Activated CD8-positive, alpha-beta memory T cell treated with anti-CD3 and anti-CD28 coated beads, Interleukin-2, amount 50 U/mL, for 4 hours (primary cell): ENCODE measurements at places on chromosomes 2 and 18.

DNA sequence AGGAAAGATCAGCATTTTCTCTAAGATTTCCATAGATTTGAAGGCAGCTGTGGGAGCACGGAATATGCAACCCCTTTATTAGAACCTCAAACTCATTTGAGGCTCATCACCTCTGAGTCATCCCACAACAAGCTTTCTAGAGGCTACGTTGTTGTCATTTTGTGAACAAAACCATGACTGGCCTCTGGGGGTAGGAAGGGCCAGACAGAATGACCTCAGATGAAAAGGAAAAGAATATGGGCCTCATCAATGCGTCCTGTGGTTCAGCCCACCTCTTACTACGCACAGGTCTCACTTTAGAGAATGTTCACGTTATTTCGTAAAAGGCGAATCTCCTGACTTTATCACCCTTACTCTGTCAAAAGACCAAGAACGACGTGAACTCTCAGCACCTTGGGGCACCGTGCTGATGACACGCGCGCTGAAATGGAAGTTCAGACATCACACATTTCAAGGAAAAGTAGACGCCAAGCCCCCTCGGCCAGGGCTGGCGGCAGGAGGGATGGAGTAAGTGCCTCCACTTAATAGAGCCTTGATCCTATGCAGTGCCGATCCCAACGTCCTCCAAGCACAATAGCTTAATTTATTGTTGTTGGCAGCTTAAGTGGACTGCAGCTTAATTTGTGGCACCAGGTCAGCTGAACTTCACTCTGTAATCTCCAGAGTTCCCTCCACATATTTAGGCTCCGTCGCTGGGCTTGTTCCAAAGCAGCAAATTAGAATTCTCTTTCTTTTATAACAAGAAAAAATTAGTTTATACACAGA lies 208.3 kb downstream of the EIPR1 start:
- DNase-seq: no peak

GRCh38 chr2:111185361-111186022 lies 64.8 kb downstream of the BCL2L11 start:
- no peak for DNase-seq

DNA sequence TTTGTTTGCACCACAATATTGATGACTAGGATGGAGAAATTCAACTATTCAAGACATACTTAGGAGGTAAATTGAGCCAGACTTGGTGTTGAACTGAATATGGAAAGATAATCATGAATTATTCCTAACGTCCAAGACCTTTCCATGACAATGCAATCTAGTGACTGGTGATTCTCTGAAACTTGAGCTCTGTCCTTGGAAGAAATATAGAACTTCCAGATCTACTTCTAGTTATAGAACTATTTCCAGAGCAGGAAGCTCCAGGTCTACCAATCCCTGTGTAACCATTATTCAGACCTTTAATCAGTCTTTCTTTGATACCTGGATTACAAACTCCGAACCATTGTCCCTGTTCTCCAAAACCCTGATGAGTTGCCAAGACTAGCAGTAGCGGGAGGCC lies 272.6 kb upstream of the SLC14A2 start:
- DNase-seq: no peak

- no peak for DNase-seq
These were observed 3.2 kb upstream of the MYO7B start for GRCh38 chr2:127532296-127532695.

GRCh38 chr18:33181016-33181415 lies 259.5 kb downstream of the CCDC178 start:
- no peak for DNase-seq

DNA sequence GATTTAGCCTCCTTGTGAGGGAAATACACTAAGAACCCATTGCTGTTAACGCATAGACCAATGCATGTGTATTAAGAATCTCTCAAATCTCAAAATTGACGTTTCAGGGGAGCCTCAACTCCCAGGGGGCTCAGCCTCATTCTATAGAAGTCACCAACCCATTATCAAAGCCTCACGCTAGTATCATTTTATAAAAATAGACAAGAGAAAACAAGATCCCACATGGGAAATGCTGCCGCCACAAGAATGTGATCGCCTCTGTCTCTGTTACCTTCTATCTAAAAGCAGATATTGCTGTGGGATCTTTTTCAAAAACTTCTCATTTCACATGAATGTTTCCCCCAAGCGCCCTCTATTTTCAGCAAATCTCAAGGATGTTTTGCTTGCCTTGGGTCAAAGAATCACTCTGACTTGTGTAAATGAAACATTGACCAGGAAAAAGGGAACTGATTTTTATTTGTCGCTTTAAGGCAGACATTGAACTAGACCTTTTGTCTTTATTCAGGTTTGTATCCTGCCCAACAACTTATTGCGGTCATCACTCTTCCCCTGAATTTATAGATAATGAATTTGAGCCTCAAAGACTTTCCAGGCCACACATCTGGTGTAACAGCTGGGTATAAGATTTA lies 679.0 kb upstream of the ID2 start:
- DNase-seq: no peak

GRCh38 chr2:99602476-99602875 lies 112.7 kb upstream of the REV1 start:
- DNase-seq: no peak

DNA sequence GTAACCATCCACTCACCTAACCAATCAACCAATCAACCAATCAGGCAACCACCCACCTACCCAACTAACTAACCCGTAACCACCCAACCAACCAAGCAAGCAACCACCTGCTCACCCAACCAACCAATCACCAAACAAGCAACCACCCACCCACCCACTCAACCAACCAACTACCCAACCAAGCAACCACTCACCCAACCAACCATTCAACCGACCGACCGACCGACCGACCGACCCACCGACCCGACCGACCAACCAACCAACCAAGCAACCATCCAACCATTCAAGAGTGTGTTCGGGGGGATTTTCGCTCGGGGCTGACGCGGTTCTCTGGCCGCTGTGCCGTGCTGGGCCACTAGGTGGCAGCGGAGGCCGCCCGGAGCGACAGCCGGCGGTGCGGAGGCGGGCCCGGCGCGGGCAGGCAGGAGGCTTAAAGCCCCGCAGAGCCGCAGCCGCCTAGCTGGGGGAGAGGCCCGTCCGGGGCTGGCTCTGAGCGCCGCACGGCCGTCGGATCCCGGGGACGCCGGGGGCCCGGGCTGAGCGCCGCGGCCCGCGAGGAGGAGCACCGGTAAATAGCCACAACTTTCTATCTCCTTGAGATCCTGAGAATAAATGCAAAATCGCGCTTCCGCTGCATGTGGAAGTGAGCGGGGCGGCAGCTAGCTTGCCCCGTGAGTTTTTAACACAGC lies at the start of gene MC5R:
Gene MC5R (plus strand): TSS at position 443 of the 689 bp plus-strand sequence. CDS start 1,617 bp downstream, outside the sequence.
- peak; percentile 76 for DNase-seq

DNA sequence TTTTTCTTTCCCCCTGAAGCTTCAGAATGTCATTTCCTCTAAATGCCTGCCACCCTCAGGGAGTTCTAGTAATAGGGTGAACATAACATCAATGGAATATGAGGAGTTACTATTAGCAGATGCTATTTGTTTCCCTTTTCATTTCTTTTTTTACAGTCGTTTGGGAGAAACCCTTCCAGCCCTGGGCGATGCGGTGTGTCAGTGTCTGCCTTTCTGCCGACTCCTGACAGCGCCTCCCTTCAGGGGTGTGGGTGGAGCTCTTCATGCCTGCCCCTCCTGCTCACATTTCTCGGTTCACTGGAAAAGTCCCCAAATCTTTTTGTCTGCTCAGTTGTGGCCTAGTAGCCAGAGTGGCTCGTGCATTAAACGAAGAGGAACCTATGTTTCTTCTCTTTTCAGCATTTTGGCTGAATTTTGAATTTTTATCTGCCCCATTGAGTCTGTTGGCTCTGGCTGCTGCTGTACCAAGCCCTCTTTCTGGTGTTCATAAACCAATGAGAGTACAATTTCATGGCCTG lies 72.3 kb downstream of the FMNL2 start:
- DNase-seq: no peak

GRCh38 chr18:50611529-50611941 lies 51.6 kb downstream of the MAPK4 start:
- no peak for DNase-seq

DNA sequence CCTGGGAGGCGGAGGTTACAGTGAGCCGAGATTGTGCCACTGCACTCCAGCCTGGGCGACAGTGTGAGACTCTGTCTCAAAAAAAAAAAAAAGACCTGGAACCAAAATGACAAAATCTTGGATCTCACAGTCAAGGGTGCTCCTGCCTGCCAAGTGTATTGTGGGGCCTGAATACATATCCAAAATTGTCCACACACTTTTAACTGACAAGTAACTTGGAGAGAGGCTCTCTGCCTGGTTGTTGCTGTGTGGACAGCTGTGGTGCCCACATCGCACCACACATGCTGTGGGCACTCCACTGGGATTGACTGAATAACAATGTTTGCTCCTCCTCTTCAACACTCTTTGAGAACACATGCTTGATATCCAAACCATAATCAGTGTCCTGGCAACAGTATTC lies 117.6 kb upstream of the REV1 start:
- DNase-seq: no peak

DNA sequence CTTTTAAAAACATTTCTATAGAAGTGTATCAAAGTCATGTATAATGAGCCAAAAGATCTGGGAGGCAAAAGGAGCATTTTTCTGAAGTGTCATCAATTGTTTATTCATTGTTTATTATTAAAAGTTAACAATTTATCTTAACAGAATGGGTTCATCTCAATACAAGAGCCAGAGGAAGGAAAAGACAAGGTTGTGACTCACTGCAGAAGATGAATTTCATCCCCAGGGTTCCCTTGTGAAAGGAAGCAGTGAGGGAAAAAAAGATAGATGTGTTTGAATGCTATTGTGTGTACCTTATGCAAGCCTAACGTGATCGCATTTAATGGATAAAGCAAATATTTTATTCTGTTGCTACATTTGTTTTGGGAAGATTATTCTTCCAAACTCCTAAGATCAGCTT lies 286.3 kb downstream of the PIEZO2 start:
- DNase-seq: no peak

- peak; percentile 48 for DNase-seq
These were observed 498 bp downstream of the TGOLN2 start for GRCh38 chr2:85327160-85327821.

GRCh38 chr2:19059076-19059475 lies 299.3 kb downstream of the OSR1 start:
- DNase-seq: no peak

- no peak for DNase-seq
These were observed 106.1 kb downstream of the MYO1B start for GRCh38 chr2:191351298-191351697.

- no peak for DNase-seq
These were observed 117.9 kb downstream of the KCNH7 start for GRCh38 chr2:162720559-162721271.
